ENCODE measurements at places on chromosomes 4 and X. TPM values are rescaled to one million over a fixed set of nuclear protein-coding genes. Genes with fewer than 3 reads are reported as not detected.

FRG1 gene
- total RNA-seq: 24.2 TPM

DNA sequence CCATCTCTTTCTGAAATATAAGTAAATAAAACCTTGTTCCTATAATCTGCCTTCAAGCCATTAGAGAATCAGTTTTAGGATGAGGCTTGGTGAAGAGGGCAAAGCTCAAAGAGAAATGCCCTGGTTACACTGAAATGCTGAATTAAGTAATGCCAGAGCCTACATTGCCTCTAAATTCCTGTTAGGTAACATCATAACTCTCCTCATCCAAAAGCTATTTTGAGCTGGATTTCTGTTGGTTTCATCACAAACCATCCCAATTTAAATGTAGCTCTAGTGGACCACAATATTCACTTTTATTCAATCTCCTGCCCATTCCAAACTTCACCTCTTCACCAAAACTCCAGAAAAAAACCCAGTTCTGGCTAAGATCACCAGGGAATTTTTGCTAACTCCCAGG is 1319.7 kb upstream of the TENM3 start:
- no peaks in the 10 kb centered on the region for H3K4me1 ChIP-seq
- H3K36me3 ChIP-seq: no peaks in the 10 kb centered on the region
- no peak overlapping the region for H3K4me3 ChIP-seq

DNA sequence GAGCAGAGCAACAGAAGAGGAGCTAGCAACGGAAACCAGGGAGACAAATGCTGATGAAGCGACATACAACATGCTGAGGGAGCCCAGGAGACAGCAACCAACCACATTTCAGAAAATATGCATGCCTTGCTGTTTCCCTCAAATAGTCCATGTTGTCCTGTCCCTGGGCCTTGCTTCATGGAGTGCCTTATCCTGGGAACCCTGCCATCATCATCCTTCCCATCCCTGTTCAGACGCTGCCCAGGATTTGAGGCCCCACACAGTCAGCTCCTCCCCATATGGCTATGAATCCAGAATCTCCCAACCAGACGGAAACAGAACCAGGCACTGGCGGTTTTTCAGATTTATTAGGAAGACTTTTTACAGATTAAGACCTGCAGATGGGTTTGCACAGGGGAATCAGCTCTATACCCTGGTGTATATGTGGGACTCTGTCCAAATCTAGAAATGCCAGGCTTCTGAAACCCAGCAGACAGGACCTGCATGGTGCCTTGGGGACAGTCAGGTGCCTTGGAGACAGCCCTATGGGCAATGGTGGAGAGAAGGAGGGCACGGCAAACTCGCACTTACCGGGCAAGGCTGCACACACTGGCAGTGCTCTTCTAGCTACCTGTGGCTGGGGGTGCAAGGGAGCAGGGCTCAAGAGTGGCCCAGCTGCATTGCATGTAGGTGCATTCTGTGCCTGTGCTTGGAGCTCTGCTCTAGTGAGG is 199.7 kb upstream of the MAMLD1 start:
- peaks cover 17% of the 10 kb centered on the region for H3K4me1 ChIP-seq
- no peak for DNase-seq
- no peak overlapping the region for H3K4me3 ChIP-seq
- H3K27me3 ChIP-seq: no peaks in the 10 kb centered on the region
- no peaks in the 10 kb centered on the region for H3K36me3 ChIP-seq

FAM149A gene
- 45.5 TPM for total RNA-seq

DNA sequence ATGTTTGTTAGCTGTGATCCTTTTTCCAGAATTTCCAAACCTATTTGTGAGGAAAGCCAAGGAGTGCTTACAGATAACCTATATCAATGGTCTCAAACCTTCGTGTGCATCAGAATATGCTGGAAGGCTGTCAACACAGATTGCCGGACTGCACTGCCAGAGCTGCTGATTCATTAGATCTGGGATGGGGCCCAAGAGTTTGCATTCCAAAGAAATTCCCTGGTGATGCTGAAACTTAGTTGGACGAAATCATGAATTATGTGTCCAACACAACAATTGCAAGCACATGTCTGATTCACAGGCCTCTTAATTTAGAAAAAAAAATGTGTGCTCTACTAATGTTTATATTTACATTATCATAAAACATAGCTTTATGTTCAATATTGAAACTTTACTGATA is 544.0 kb upstream of the AMOT start:
- H3K4me1 ChIP-seq: no peaks in the 10 kb centered on the region
- no peaks in the 10 kb centered on the region for H3K27me3 ChIP-seq
- H3K36me3 ChIP-seq: no peaks in the 10 kb centered on the region
- H3K4me3 ChIP-seq: no peak overlapping the region

SPANXC gene
- not detected for total RNA-seq

GRCh38 chr4:23023121-23023520 is 330.4 kb downstream of the GBA3 start:
- peaks cover 19% of the 10 kb centered on the region for H3K4me1 ChIP-seq
- peaks cover 6% of the 10 kb centered on the region for H3K36me3 ChIP-seq
- H3K27me3 ChIP-seq: no peaks in the 10 kb centered on the region

LRAT gene
- total RNA-seq: 7.0 TPM

DNA sequence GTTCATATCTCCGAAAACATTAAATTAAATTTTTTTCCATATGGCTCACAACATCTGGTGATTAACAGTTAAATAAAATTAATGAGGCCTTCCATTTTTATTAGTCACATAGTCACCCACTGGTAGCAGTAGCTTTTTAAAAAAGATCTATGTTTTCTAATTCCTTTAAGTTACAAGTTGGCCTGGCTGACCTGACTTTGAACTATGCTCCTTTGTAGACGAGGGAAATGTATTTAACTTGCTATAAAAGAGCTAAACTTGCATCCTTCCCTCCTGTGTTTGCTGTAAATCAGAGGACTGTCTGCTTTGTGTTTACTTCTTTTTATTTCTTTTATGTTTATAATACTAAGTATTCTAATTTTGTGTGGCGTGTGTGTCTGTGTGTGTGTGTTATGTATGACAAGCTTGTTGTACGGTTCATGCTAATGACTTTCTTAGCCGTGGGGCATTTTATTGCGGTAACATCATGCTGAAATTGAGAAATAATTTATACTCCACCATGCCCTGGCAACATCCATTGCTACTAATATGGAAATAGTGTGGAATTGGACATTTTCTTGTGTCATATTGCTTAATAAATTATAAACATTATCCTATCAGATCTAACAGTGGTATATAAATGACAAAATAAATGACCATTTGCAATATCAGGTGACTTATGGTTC is 241.7 kb downstream of the SNCA start:
- no peaks in the 10 kb centered on the region for H3K36me3 ChIP-seq
- no peaks in the 10 kb centered on the region for H3K4me1 ChIP-seq
- H3K27me3 ChIP-seq: no peaks in the 10 kb centered on the region
- H3K27ac ChIP-seq: no peak overlapping the region

- no peak for DNase-seq
- no peak overlapping the region for H3K4me3 ChIP-seq
- H3K27me3 ChIP-seq: no peaks in the 10 kb centered on the region
- no peaks in the 10 kb centered on the region for H3K4me1 ChIP-seq
- H3K36me3 ChIP-seq: no peaks in the 10 kb centered on the region
These were observed 325.0 kb upstream of the HAND2 start for GRCh38 chr4:173855015-173855414.

DNA sequence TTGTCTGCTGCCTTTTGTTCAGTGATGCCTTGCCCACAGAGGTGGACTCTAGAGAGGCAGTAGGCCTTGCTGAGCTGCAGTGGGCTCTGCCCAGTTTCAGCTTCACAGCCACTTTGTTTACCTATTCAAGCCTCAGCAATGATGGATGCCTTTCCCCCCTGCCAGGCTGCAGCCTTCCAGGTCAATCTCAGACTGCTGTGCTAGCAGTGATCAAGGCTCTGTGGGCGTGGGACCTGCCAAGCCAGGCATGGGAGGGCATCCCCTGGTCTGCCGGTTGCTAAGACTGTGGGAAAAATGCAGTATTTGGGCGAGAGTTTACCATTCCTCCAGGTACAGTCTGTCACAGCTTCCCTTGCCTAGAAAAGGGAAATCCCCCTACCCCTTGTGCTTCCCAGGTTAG is 175.2 kb upstream of the PBDC1 start:
- H3K27me3 ChIP-seq: no peaks in the 10 kb centered on the region
- H3K36me3 ChIP-seq: no peaks in the 10 kb centered on the region
- no peak overlapping the region for H3K4me3 ChIP-seq
- no peak overlapping the region for H3K27ac ChIP-seq
- DNase-seq: no peak

DNA sequence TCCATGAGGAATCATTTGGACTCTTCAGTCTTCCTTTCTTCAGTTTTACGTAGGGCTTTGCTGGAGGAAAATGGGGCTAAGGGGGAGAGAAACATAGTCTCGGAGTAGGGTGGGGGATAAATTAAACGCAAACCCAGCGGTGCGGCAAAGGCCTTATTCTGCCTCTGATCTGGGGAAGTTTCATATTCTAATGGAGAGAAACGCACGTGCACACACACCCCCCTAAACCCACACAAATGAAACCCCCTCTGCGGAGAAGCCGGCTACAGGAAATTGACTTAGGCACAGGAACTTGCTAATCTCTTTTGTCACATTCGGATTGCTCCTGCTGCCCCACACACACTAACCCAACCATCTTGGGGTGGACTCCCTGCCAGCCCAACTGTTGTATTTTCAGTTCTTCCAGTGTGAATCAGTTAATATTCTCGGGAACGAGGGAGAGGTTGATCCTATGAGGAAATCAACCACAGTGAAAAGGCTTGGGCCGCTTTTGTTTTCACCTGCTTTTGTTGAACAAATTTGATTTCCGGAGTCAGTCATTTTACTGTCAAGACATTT is at the start of gene RHOH:
RHOH (plus strand) TSS at position 308 of the 558 bp plus-strand sequence. CDS start 46,356 bp downstream, outside the sequence.
- H3K27me3 ChIP-seq: no peaks in the 10 kb centered on the region
- DNase-seq: no peak
- no peak within 1 kb of the TSS for H3K4me3 ChIP-seq
- no peak within 1 kb of the TSS for H3K27ac ChIP-seq
- no peaks in the 10 kb centered on the region for H3K36me3 ChIP-seq

- H3K4me1 ChIP-seq: no peaks in the 10 kb centered on the region
- no peak overlapping the region for H3K4me3 ChIP-seq
- H3K27me3 ChIP-seq: no peaks in the 10 kb centered on the region
These were observed 103.3 kb upstream of the PCDH18 start for GRCh38 chr4:137635601-137636000.

DNA sequence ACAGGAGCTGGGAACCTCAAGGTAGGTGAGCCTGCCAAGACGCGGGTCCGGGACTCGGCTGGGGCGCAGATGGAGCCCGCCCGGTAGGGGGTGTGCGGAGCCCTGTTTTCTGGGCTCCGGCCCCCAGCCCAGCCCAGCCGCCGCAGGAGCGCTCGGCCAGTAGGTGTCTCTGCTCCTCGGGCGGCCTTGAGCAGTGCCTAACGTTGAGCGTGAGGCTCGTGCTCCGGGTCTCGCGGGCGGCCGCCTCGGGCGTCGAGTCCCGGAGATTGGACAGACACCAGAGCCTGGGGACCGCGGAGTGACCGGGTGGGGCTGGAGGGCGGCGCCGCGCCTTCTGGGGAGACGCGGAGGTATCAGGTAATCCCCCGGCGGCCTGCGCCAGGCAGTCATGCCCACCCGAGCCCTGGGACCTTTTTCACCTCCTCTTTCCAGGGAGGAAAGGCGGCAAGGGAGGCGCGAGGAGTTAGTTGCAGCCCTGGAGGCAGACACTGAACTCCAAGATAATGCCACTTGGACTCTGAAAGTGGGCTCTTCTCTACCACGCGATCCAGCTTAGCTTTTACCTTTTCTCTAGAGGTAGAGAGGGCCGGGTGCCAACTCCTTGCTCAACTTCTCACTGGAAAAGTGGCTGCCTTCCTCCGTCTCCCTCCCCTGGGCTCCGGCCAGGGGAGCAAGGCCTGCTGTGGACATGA is 14.5 kb upstream of the FGG start:
- H3K4me1 ChIP-seq: peaks cover 17% of the 10 kb centered on the region
- DNase-seq: peak; percentile 86
- H3K27me3 ChIP-seq: no peaks in the 10 kb centered on the region

DNA sequence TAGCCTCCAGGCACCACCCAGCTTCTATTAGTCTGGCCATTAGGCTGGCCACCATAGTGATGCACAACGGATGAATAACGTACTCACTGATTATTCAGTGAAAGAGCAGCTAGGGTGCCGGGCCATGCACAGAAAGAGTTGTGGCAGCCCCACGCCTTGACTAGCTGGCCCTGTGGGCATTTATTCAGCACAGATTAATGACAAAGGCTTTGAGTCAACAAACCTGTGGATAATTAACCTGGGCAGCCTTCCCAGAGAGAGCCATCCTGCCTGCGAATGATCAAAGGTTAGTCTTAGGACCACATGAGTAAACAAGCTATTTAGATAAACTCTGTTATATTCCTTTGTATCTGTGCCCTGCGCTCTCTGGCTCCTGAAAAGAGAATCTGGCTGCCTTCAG is 37.2 kb downstream of the MAP9 start:
- no peak overlapping the region for H3K4me3 ChIP-seq
- DNase-seq: peak; percentile 0
- H3K4me1 ChIP-seq: no peaks in the 10 kb centered on the region
- no peaks in the 10 kb centered on the region for H3K36me3 ChIP-seq
- no peak overlapping the region for H3K27ac ChIP-seq
- H3K27me3 ChIP-seq: no peaks in the 10 kb centered on the region

- peak; percentile 30 for DNase-seq
- peak overlapping the region; percentile 84 for H3K4me3 ChIP-seq
- peaks cover 12% of the 10 kb centered on the region for H3K4me1 ChIP-seq
- peaks cover 14% of the 10 kb centered on the region for H3K36me3 ChIP-seq
These were observed 8.9 kb upstream of the GSX2 start for GRCh38 chr4:54090804-54091623.

- peak within 1 kb of the TSS; percentile 85 for H3K4me3 ChIP-seq
- peaks cover 13% of the 10 kb centered on the region for H3K27me3 ChIP-seq
- H3K36me3 ChIP-seq: peaks cover 18% of the 10 kb centered on the region
These were observed at the start of gene NKX3-2 for GRCh38 chr4:13543839-13544605. Gene NKX3-2, minus strand, starts transcription at chr4:13544508. Its CDS starts 94 bp downstream, at chr4:13544414.

RAB40AL gene
- 1.9 TPM for total RNA-seq

C4orf50 gene
- not detected for total RNA-seq

GRCh38 chrX:150298841-150299551 is 64.1 kb upstream of the MAMLD1 start:
- no peaks in the 10 kb centered on the region for H3K36me3 ChIP-seq
- H3K27ac ChIP-seq: no peak overlapping the region
- H3K4me1 ChIP-seq: no peaks in the 10 kb centered on the region
- H3K4me3 ChIP-seq: no peak overlapping the region
- no peaks in the 10 kb centered on the region for H3K27me3 ChIP-seq

DNA sequence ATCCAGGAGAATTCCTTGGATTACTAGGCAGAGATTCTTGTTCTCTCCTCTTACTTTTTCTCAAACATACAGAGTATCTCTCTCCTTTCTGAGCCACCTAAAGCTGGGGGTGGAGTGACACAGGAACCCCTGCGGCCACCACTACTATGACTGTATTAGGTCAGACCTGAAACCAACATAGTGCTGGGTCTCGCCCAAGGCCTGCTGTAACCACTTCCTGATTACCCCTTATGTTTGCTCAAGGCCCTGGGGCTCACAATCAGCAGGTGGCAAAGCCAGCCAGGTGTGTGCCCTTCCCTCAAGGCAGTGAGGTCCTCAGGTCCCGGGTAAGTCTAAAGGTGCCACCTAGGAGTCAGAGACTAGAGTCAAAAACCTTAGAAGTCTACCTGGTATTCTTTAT is 166.4 kb downstream of the PARM1 start:
- no peaks in the 10 kb centered on the region for H3K4me1 ChIP-seq
- no peak for DNase-seq
- no peaks in the 10 kb centered on the region for H3K27me3 ChIP-seq

Data from Calu3 (cell line).